ENCODE measurements at places on chromosomes 7 and 10.

- DNase-seq: no peak
These were observed 6.3 kb downstream of the RAPGEF5 start for GRCh38 chr7:22350466-22351328.

- DNase-seq: peak; percentile 17
These were observed 144.4 kb downstream of the TES start for GRCh38 chr7:116354546-116355423.

DNA sequence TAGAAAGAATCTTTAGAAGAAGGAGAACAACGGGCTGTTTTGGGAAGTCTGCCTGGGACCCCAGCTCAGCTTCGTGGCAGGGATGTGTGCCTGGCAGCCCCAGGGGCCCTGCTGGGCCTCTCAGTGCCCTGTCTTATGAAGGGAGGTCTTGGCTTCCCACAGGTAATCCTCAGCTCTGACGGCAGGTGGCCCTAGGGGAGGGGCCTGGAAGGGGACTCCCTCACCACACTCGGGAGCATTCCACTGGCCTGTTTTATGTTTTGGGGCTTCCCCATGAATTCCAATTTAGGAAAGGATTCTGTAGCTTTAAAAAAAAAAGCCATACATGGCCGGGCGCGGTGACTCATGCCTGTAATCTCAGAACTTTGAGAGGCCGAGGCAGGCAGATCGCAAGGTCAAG, 3.0 kb upstream of the DMBT1 start:
- no peak for DNase-seq

DNA sequence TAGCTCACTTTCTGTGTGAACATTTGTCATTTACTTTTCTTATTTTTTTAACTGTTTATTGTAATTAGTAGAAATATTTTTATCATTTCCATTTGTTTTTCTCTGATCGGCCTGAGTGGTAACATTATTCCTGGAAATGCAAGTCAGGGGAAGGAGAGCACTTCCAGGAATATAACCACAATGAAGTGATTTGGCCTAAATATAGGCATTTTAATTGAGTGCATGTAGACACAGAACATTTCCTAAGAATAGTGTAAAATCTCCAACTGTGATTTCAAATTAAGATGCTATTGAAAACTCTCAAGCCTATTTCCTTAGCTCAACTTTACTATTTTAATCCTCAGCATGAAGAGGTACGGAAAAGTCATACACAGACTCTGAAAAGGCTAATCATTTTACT, 86.5 kb upstream of the SKAP2 start:
- DNase-seq: no peak

DNA sequence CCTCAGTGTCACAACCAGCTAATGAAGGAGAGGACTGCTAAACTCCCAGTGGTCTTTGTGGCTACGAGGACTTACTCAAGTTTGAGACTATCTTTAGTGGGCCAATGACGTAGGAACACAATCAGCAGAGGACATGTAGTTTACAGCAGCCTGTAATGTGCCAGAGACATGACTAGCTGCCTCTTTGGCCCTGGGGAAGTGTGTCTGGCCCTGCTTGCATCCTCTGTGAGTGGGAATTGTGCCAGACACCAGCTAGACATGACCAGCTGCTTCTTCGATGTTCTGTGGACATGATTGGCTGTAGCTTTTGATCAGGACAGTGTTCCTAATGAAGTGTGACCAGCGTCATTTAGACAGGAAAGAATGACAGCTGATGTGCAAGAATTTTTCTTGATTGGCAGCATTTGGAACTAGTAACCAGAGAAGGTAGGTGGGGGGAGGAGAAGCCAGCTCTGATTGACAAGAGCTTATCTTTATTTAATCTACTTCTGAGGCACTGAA, 141.7 kb downstream of the AUTS2 start:
- no peak for DNase-seq
